Activated CD4-positive, alpha-beta T cell treated with anti-CD3 and anti-CD28 coated beads, Interleukin-2, amount 10 ng/mL, durations not matched to agents 7 days and 5 days (primary cell): ENCODE measurements at places on chromosomes 13 and 19. TPM values are rescaled to one million over a fixed set of nuclear protein-coding genes. Genes with fewer than 3 reads are reported as not detected.

- peaks cover 2% of the 10 kb centered on the region for H3K4me1 ChIP-seq
- DNase-seq, result no peak
- H3K36me3 ChIP-seq, result no peaks in the 10 kb centered on the region
- H3K27ac ChIP-seq, result no peak overlapping the region
Observed at GRCh38 chr13:109712124-109712722, 74.2 kb downstream of the IRS2 start.

DNA sequence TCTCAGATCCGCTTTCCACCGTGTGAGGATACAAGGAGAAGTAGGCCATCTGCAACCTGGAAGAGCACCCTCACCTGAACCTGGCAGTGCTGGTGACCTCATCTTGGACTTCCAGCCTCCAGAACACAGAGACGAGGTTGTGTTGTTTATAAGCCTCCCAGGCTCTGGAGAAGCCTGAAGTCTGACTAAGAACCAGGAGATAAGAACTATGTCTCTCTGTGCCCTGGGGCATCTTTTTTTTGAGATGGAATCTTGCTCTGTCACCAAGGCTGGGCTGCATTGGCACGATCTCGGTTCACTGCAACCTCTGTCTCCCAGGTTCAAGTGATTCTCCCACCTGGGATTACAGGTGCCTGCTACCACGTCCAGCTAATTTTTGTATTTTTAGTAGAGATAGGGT, 14.5 kb downstream of the FCGBP start:
- DNase-seq, result no peak
- H3K27me3 ChIP-seq, result no peaks in the 10 kb centered on the region
- no peak overlapping the region for H3K4me3 ChIP-seq

DNA sequence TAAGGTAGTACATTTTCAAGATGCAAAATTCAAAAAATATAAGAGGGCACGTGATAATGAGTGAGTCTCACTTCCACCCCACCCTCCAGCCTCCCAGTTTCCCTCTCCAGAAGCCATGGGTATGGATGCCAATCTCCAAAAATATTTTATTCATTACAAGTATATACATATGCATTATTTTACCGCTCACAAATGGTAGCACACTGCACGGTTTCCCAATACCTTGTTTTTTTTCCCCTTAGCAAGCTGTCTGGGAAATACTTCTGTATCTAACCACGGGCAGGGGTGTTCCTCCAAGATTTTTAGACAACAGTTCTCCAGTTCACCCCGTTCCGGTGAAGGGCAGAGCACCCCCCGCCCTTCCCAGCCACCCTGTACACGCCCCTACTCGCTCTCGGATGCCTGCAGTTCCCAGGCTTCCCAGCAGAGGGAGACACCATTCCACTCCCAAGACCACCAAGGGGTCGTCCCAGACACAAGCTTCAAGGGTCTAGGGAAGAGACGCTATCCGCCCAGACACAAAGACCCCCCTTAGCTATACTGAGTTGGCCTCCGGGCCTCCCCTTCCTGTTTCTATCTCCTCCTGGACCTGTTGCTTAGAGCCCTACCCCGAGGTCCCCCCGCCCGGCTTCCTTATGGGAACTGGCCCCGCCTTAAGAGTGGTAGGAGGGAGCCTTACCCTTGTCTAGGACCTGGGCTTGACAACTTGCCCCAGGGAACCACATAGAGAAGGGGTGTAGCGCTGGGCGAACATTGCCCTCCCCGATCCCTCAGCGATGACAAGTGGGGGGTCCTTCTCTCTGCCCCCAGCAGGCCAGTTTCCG, 1.1 kb upstream of the FXYD3 start:
- no peak overlapping the region for H3K4me3 ChIP-seq
- H3K27ac ChIP-seq, result peak overlapping the region; percentile 19
- H3K27me3 ChIP-seq, result peaks cover 5% of the 10 kb centered on the region
- peaks cover 5% of the 10 kb centered on the region for H3K4me1 ChIP-seq
- DNase-seq, result peak; percentile 61

DNA sequence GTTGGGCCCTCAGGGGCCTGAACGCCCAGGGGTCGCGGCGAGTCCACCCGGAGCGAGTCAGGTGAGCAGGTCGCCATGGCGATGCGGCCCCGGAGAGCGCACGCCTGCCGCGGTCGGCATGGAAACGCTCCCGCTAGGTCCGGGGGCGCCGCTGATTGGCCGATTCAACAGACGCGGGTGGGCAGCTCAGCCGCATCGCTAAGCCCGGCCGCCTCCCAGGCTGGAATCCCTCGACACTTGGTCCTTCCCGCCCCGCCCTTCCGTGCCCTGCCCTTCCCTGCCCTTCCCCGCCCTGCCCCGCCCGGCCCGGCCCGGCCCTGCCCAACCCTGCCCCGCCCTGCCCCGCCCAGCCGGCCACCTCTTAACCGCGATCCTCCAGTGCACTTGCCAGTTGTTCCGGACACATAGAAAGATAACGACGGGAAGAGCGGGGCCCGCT, at the start of gene CCNA1:
CCNA1 (plus strand) TSS at position 390 of the 439 bp plus-strand sequence. CDS start 562 bp downstream, outside the sequence.
- H3K4me1 ChIP-seq, result peaks cover 16% of the 10 kb centered on the region
- no peak within 1 kb of the TSS for H3K27ac ChIP-seq
- peak; percentile 17 for DNase-seq
- peaks cover 2% of the 10 kb centered on the region for H3K36me3 ChIP-seq
- peak within 1 kb of the TSS; percentile 63 for H3K4me3 ChIP-seq
- peaks cover 68% of the 10 kb centered on the region for H3K27me3 ChIP-seq

GRCh38 chr19:39472746-39473442, 7.7 kb upstream of the TIMM50 start:
- no peak overlapping the region for H3K4me3 ChIP-seq
- DNase-seq, result no peak
- H3K36me3 ChIP-seq, result peaks cover 58% of the 10 kb centered on the region
- no peaks in the 10 kb centered on the region for H3K27me3 ChIP-seq
- no peak overlapping the region for H3K27ac ChIP-seq
- H3K4me1 ChIP-seq, result peaks cover 7% of the 10 kb centered on the region

DNA sequence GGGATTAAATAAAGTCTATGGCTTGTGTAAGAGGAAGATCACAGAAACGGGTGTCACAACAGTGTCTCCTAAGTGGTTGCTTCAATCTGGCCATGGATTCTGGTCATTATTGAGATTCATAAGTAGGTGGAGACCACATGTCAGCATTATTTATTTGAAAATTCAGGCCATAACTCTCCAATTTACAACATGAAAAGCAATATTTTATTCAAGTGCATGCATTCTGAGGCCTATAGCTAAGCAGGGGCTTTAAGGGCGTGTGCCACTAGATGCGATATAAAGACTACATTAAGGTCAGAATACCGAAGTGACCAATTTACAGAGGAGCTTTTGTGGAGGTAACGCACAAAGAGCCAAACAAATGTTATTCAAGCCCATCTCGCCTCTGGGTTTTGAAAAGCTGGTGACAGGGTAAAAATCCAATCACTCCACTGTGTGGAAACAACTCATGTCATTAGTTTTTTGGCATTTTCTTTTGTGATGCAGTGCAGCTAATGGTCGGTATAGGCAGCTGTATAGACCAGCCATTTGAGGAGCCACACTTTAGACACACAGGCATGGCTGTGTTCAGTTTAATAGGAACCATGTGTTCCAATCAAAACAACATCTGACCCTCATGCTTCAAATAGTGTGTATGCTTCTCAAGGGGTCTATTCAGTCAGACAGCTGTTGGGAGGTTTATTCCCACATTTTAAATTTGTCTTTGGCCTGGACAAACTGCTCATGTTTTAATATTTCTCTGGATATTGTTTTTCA, 123.7 kb downstream of the KL start:
- no peaks in the 10 kb centered on the region for H3K27me3 ChIP-seq
- H3K4me3 ChIP-seq, result no peak overlapping the region
- H3K4me1 ChIP-seq, result no peaks in the 10 kb centered on the region

- peaks cover 39% of the 10 kb centered on the region for H3K4me1 ChIP-seq
- no peaks in the 10 kb centered on the region for H3K27me3 ChIP-seq
- no peak overlapping the region for H3K4me3 ChIP-seq
- DNase-seq, result no peak
- peak overlapping the region; percentile 47 for H3K27ac ChIP-seq
- peaks cover 19% of the 10 kb centered on the region for H3K36me3 ChIP-seq
Observed at GRCh38 chr13:42277618-42278276, 5.8 kb downstream of the AKAP11 start.

- no peak overlapping the region for H3K27ac ChIP-seq
- H3K36me3 ChIP-seq, result peaks cover 45% of the 10 kb centered on the region
- H3K27me3 ChIP-seq, result no peaks in the 10 kb centered on the region
- no peak overlapping the region for H3K4me3 ChIP-seq
- peaks cover 6% of the 10 kb centered on the region for H3K4me1 ChIP-seq
- DNase-seq, result no peak
Observed at GRCh38 chr13:75302071-75302698, 179.8 kb downstream of the TBC1D4 start.

DNA sequence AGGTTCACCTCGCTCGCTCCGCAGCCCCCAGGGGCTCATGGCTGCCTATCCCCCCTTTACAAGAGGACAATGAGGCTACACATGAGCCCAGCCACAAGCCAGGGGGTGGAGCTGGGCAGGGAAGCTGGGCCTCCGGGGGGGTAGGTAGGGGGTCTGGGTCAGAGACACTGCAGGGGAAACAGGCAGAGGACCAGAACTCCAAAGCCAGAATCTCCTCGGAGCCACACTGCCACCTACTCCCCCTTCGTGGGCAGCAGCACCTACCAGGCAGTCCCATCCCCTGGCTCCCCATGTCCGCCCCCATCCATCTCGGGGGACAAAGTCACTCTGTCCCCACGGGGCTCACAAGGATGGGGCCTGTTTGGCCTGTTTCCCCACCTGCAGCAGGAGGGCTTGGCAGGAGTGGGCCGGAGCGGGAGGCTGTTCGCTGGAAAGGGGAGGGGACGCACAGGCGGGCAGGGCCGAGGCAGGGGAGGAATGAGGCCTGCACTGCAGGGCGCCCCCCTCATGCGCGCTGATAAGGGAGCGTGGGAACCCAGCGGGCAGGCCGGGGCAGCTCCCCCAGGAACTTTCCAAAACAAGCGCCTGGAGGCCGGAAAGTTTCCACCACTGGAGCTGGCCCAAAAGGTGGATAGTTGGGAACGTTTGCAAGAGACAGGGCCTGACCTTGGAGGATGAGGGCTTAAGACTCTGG, 545 bp upstream of the ISYNA1 start:
- H3K27ac ChIP-seq, result no peak overlapping the region
- H3K4me3 ChIP-seq, result no peak overlapping the region
- peaks cover 19% of the 10 kb centered on the region for H3K36me3 ChIP-seq
- no peaks in the 10 kb centered on the region for H3K27me3 ChIP-seq

- no peak overlapping the region for H3K4me3 ChIP-seq
- peaks cover 54% of the 10 kb centered on the region for H3K4me1 ChIP-seq
- DNase-seq, result peak; percentile 5
- no peaks in the 10 kb centered on the region for H3K27me3 ChIP-seq
- H3K27ac ChIP-seq, result peak overlapping the region; percentile 74
Observed at GRCh38 chr19:35170359-35171061, 16.0 kb downstream of the FXYD5 start.

GRCh38 chr13:19150712-19151228, 30.9 kb downstream of the TUBA3C start:
- no peaks in the 10 kb centered on the region for H3K36me3 ChIP-seq
- DNase-seq, result no peak
- no peak overlapping the region for H3K4me3 ChIP-seq
- H3K27me3 ChIP-seq, result no peaks in the 10 kb centered on the region
- H3K4me1 ChIP-seq, result no peaks in the 10 kb centered on the region
- no peak overlapping the region for H3K27ac ChIP-seq

- peaks cover 29% of the 10 kb centered on the region for H3K4me1 ChIP-seq
- H3K27ac ChIP-seq, result no peak overlapping the region
- no peak overlapping the region for H3K4me3 ChIP-seq
- no peak for DNase-seq
Observed at GRCh38 chr13:100541897-100542825, 46.4 kb downstream of the GGACT start.

DNA sequence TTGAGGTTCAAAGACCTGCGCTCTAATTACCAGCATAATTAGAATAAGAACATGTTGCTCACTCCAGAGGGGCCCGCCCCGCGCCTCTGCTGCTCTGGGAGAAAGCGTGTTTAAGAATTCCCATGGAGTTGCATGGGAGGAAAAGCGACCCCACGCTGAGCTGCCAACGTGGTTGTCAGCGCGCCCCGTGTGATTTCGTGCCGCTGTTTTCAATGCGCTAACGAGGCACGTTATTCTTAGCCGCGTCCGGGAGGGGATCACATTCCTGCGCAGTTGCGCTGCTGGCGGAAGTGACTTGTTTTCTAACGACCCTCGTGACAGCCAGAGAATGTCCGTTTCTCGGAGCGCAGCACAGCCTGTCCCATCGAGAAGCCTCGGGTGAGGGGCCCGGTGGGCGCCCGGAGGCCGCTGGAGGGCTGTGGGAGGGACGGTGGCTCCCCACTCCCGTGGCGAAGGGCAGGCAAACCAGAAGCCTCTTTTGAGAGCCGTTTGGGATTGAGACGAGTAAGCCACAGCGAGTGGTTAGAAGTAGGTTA, 173.8 kb upstream of the SOX1 start:
- H3K27me3 ChIP-seq, result peaks cover 30% of the 10 kb centered on the region
- no peak overlapping the region for H3K27ac ChIP-seq
- no peak for DNase-seq
- H3K36me3 ChIP-seq, result no peaks in the 10 kb centered on the region
- H3K4me3 ChIP-seq, result no peak overlapping the region

- no peak for DNase-seq
- H3K27me3 ChIP-seq, result peaks cover 73% of the 10 kb centered on the region
- peaks cover 5% of the 10 kb centered on the region for H3K4me1 ChIP-seq
Observed at GRCh38 chr13:110414931-110415330, 107.8 kb downstream of the COL4A2 start.

DNA sequence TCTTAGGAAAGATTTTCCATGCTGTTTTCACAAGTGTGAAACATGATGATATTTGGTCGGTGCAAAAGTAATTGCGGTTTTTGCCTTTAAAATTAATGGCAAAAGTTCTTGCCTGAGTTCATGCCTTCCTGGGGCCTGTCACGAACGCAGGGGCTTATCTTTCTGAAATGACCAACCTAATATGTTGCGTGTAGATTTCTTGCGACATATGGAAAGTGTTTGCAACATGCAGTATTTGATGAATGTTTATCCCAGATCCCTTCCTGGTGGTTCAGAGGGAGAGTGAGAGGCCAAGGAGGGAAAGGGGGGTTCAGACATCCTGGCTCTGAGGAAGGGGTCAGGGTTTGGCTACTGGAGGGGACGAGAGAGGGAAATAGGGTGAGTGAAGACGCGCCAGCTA, 72.0 kb downstream of the TEX29 start:
- DNase-seq, result no peak
- H3K4me3 ChIP-seq, result no peak overlapping the region
- H3K27ac ChIP-seq, result no peak overlapping the region
- H3K4me1 ChIP-seq, result peaks cover 17% of the 10 kb centered on the region

- peaks cover 39% of the 10 kb centered on the region for H3K27me3 ChIP-seq
- peaks cover 19% of the 10 kb centered on the region for H3K4me1 ChIP-seq
- peak; percentile 22 for DNase-seq
- no peak overlapping the region for H3K4me3 ChIP-seq
- no peaks in the 10 kb centered on the region for H3K36me3 ChIP-seq
- H3K27ac ChIP-seq, result no peak overlapping the region
Observed at GRCh38 chr13:102405499-102406100, 3.8 kb upstream of the FGF14 start.

GRCh38 chr13:26979334-26979733, 192.3 kb downstream of the USP12 start:
- no peaks in the 10 kb centered on the region for H3K27me3 ChIP-seq
- H3K4me3 ChIP-seq, result no peak overlapping the region
- peaks cover 7% of the 10 kb centered on the region for H3K4me1 ChIP-seq
- H3K36me3 ChIP-seq, result no peaks in the 10 kb centered on the region
- DNase-seq, result no peak

Gene RGCC
- total RNA-seq, result 40.8 TPM

Gene LGALS7B
- total RNA-seq, result not detected

Gene FFAR3
- total RNA-seq, result not detected

Gene WDR87
- total RNA-seq, result not detected

Gene URAD
- total RNA-seq, result not detected

Gene FPR1
- not detected for total RNA-seq
